Stimulated activated CD8-positive, alpha-beta memory T cell treated with anti-CD3 and anti-CD28 coated beads, Interleukin-4, amount 100 ng/mL, for 24 hours (primary cell): ENCODE measurements at places on chromosomes 7 and 10.

- DNase-seq = no peak
Observed at GRCh38 chr7:46681865-46682503, 760.9 kb upstream of the IGFBP3 start.

DNA sequence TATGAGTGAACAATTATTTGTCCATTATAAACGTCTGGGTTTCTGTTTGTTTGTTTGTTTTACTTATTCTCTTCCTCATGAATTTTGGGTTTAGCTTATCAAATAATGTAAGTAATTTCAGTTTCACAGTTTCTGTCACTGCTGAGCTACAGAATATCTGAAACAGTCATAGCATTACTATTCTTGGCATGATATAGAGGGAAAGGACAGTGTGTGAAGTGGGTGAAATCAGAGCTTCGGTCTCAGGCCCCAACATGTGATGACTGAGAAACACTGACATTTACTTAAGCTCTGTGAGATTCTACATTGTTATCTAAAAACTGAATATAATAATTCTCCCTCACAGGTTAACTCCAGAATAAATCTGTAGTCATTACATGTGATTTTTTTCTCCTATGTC lies 8.8 kb upstream of the OR6V1 start:
- no peak for DNase-seq

DNA sequence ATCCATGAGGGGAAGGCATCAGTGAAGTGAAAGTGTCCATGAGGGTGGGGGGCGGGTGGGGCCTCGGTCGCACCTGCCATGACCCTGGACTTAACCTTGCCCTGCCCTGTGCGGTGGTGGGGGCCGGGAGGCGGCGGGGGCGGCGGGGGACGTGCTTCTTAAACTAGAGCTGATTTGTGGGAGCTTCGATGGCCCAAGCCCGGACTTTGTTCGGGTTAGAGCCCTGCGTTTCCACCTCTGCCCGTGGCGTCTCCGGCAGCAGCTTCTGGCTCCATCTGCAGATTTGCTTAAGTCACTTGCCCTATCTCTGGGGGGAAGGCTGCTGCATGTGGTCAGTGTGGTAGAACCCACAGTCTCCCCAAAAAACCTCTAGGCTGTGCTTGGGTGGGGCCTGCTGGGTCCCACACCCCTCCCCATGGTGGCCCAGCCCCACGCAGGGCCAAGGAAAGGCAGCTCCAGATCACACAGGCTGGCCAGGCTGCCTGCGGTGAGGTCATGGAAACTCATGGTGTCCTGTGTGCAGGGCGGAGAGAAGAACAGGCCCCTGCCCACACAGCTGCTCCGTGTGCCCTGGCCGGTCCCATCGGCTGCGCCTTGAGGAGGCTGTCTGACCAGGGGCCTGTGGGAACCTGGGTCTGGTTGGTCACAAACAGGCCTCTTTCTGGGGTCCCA lies 93.2 kb downstream of the INPP5A start:
- DNase-seq = no peak

- no peak for DNase-seq
Observed at GRCh38 chr7:157061979-157062378, 51.5 kb upstream of the MNX1 start.

DNA sequence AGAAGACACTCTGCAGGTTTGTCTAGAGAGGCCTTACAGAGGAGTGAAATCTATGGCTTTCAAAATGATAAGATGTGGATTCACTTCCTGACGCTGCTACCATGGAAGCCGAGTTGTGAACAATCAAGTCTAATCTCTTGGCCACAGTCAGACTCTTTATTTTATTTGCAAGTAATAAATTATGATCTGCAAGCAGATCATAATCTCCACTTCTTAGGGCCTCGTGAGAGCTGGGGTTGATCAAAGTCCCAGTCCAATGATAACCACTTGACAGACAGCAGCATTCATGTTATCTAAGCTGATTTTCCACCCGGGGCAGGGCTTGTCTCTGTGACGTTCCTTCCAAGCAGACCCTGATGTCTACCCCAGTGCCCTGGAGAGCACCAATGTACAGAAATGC lies 776.4 kb upstream of the AUTS2 start:
- DNase-seq = no peak

DNA sequence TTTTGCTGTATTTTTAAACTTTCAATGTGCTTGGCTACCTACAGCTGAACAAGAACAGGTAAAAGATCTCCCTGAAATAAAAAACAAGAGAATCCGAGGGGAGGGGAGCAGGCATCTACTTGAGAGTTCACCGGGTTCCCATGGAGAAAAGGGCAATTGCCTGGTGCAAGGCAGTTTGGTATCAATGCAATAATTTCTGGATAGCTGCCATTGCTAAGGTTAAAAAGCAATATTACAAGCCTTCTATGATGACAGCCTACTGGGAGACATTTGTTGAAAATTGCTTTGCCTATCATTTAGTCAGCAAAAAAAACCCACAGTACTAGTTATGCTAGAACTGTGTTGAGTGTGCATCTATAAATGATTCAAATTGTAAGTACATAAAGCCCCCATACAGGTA lies 82.1 kb downstream of the GFRA1 start:
- DNase-seq = no peak

- DNase-seq = no peak
Observed at GRCh38 chr7:96481796-96482195, 159.9 kb upstream of the SLC25A13 start.

- DNase-seq = no peak
Observed at GRCh38 chr10:113087165-113088029, 137.3 kb downstream of the TCF7L2 start.

DNA sequence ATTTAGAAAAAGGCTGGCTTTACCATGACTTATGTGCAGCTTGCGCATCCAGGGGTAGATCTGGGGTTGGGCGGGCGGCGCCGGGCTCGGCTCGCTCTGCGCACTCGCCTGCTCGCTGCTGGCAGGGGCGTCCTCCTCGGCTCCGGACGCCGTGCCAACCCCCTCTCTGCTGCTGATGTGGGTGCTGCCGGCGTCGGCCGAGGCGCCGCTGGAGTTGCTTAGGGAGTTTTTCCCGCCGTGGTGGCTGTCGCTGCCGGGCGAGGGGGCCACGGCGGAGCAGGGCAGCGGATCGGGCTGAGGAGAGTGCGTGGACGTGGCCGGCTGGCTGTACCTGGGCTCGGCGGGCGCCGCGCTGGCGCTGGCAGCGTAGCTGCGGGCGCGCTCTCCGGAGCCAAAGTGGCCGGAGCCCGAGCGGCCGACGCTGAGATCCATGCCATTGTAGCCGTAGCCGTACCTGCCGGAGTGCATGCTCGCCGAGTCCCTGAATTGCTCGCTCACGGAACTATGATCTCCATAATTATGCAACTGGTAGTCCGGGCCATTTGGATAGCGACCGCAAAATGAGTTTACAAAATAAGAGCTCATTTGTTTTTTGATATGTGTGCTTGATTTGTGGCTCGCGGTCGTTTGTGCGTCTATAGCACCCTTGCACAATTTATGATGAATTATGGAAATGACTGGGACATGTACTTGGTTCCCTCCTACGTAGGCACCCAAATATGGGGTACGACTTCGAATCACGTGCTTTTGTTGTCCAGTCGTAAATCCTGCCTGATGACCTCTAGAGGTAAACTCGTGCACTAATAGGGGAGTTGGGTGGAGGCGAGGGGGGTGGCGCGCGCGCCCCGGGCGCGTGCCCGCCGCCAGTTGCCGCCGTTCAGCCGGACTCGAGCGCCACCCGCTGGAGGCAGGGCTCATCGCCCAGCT lies at the start of gene HOXA5:
TSS of gene HOXA5 (minus strand) at position 659 of the 927 bp plus-strand sequence. CDS start at position 585, 74 bp downstream.
- DNase-seq = no peak

DNA sequence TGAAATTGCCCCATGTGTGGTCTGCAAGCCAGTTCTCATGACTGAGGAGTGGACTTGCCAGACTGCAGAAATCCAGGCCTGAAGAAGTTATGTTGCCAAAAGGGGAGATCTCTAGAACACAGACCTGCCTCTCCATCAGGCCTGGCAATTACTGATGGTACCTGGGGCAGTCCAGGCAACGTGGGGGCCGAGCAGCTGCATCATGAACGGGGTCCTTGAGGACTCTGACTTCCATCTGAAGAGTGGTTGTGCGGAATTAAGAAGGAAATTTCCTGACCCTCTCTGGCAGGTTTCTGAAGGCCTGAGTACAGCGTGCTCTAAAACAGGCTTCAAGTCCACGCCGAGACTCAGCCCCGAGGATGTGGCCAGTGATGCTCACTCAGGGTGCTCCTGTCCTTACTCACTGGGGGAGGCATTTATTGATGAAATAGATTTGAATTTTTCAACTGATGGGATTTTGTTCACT lies 30.4 kb downstream of the RAMP3 start:
- no peak for DNase-seq
